ENCODE measurements at places on chromosomes 5 and 9.

GRCh38 chr9:123527981-123528380, 172.0 kb downstream of the CRB2 start:
- no peak for DNase-seq

GRCh38 chr5:140093179-140093578, 20.7 kb upstream of the PURA start:
- DNase-seq, result no peak

DNA sequence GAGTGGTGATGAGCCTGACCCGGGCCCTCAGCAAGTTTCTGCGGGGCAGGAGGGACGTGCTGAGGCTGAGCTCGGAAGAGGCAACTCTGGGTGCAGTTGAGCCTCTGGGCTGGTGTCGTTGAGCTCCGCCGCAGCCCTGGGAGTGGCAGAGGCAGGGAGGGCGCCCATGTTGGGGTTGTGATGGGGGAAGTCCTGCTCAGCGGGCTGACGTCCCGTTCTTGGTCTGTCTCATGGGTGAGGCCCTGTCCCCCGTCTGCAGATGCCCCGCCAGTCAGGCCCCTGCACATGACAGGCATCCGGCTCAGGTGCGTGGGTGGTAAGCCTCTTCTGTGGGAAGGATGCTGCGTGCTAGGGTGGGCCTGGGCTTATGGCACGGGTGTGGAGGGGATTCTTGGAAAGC, 64.3 kb downstream of the RXRA start:
- DNase-seq, result no peak

GRCh38 chr9:73023025-73023541, 70.2 kb upstream of the ALDH1A1 start:
- no peak for DNase-seq

DNA sequence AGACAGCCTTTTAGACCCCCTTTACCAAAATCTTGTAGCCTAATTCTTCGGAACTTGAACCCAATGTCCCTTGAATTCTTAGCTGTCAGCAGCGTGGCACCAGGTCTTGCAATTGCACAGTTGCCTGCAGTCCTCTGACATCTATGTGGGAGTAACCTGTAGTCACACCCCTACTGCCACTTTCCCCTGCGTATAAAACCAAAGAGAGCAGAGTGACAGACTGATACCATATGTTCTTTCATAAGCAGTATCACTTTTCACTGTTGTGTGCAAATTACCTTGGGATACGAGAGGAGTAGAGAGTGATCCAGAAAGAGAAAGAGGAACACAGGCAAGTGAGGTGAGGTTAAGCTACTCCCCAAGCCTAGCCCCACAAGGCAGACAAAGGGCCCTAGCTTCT, 364.3 kb upstream of the ADAMTSL1 start:
- no peak for DNase-seq
